ENCODE measurements at places on chromosomes 1 and 21.

DNA sequence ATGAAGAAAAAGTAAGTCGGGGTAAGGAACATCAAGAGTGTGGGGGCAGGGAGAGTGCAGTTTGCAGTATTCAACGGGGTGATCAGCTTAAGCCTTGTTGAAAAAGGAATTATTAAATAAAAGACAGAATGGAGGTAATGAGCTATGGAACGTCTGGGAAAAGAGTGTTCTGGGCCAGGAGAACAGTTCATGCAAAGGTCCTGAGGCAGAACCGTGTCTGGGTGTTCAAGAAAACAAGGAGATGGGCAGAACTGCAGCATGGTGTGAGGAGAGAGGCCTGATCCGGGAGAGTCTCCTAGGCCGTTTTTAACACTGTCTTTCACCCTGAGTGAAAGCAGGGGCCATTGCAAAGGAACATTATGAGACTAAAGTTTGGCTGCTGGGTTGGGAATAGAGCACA is 20.2 kb downstream of the OVGP1 start:
- H3K27me3 ChIP-seq: peaks cover 19% of the 10 kb centered on the region
- H3K36me3 ChIP-seq: no peaks in the 10 kb centered on the region
- H3K4me3 ChIP-seq: no peak overlapping the region
- DNase-seq: no peak
- H3K27ac ChIP-seq: no peak overlapping the region
- peaks cover 20% of the 10 kb centered on the region for H3K4me1 ChIP-seq

- no peaks in the 10 kb centered on the region for H3K36me3 ChIP-seq
- H3K4me3 ChIP-seq: no peak overlapping the region
- H3K27ac ChIP-seq: no peak overlapping the region
- no peaks in the 10 kb centered on the region for H3K27me3 ChIP-seq
- DNase-seq: no peak
Measured at GRCh38 chr1:113677250-113678158, 81.8 kb downstream of the PHTF1 start.

GRCh38 chr1:37755951-37756560 is 8.9 kb downstream of the EPHA10 start:
- peaks cover 24% of the 10 kb centered on the region for H3K27me3 ChIP-seq
- H3K4me3 ChIP-seq: no peak overlapping the region
- no peak overlapping the region for H3K27ac ChIP-seq
- no peaks in the 10 kb centered on the region for H3K36me3 ChIP-seq
- no peak for DNase-seq
- peaks cover 7% of the 10 kb centered on the region for H3K4me1 ChIP-seq

DNA sequence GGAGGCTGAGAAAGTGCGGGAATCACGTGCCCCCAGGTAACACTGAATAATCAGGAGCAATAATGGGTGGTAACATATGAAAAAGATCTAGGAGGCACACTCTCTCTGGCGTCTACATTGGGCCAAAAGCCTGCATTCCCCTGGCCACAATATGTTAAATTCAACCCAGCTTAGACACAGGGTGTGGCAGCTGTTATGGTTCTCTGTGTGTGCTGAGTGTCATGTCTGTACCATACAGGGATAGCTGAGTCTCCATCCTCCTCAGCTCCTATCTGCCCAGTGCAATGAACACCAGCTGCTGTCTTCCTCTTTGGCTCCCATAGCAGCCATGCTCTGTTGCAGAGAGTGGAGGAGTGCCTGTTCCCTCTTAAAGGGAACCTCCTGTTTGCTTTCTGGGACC is 14.3 kb downstream of the S100A11 start:
- no peak overlapping the region for H3K4me3 ChIP-seq
- peaks cover 2% of the 10 kb centered on the region for H3K27me3 ChIP-seq
- no peak for DNase-seq

GRCh38 chr1:150552128-150552910 is 3.1 kb downstream of the ADAMTSL4 start:
- H3K27ac ChIP-seq: peak overlapping the region; percentile 32
- H3K4me3 ChIP-seq: no peak overlapping the region
- peak; percentile 41 for DNase-seq
- peaks cover 24% of the 10 kb centered on the region for H3K4me1 ChIP-seq

- no peaks in the 10 kb centered on the region for H3K36me3 ChIP-seq
- H3K4me3 ChIP-seq: no peak overlapping the region
- H3K4me1 ChIP-seq: no peaks in the 10 kb centered on the region
- DNase-seq: no peak
- H3K27me3 ChIP-seq: peaks cover 12% of the 10 kb centered on the region
- H3K27ac ChIP-seq: no peak overlapping the region
Measured at GRCh38 chr21:31457675-31458074, 113.6 kb upstream of the TIAM1 start.

DNA sequence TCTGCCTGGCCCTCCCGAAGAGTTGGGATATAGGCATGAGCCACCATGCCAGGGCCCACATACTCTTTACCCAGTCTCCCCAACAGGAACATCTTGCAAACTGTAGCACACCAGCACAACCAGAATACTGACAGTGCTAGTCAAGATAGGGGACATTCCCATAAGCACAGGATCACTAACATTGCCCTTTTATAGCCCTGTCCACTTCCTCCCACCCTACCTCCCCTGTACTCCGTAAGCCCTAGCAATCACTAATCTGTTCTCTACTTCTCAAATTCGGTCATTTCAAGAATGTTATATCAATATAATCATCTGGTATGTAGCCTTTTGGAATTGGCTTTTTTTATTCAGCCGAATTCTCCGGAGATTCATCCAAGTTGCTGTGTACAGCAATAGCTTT is 5.9 kb downstream of the SDHB start:
- peaks cover 22% of the 10 kb centered on the region for H3K36me3 ChIP-seq
- no peak overlapping the region for H3K27ac ChIP-seq
- H3K4me1 ChIP-seq: peaks cover 32% of the 10 kb centered on the region
- DNase-seq: no peak
- H3K27me3 ChIP-seq: no peaks in the 10 kb centered on the region

DNA sequence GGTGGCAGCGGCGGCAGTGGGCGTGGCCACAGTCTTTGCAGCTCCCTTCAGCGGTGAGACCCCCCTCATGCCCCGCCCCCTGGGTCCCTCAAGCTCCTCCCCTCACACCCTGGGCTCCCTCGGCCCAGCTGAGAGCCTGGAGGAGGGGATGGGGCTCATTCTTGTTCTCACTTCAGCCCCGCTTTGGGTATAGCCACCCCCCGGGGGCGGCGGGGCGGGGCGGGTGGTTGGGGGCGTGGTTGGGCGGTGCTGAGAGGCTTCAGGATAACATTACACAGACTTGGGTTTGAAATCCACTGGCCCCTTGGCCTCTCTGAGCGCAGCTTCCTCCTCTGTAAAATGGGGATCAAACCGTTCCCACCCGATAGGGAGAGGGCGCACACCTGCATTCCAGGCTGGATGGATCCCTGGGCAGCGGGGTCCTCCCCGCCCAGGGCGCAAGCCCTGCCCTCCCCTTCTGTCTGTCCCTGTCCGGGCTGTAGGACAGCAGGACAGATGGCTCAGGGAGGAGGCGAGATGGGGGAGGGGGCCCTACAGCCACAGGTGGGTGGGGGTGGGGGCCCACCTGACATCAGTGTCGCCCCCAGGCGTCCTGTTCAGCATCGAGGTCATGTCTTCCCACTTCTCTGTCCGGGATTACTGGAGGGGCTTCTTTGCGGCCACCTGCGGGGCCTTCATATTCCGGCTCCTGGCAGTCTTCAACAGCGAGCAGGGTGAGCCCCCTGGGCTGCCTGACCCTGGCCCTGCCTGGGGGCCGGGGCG is 5.1 kb downstream of the CLCNKA start:
- H3K4me3 ChIP-seq: no peak overlapping the region
- H3K27me3 ChIP-seq: peaks cover 12% of the 10 kb centered on the region
- DNase-seq: no peak
- H3K27ac ChIP-seq: no peak overlapping the region
- no peaks in the 10 kb centered on the region for H3K36me3 ChIP-seq

GRCh38 chr1:2981388-2981787 is 39.9 kb upstream of the ACTRT2 start:
- DNase-seq: no peak
- H3K36me3 ChIP-seq: no peaks in the 10 kb centered on the region
- H3K27ac ChIP-seq: no peak overlapping the region
- H3K4me3 ChIP-seq: no peak overlapping the region
- no peaks in the 10 kb centered on the region for H3K27me3 ChIP-seq

DNA sequence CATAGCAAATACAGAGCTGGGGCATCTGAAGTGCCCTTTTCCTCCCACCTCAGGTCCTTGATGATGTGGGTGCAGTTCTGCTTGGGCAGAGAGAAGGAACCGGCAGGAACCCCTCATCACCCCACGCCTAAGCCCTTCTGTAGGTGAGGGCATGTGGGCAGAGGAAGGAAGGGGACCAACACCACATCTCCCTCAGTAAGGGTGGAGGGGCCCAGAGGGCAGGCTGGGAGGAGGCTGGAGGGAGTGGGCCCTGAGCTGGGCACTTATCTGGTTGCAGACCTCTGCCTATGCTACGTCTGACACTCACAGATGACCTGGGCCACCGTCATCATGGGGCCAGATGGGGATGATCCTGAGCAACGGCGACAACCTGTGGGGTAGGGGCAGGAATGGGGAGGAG is 11.0 kb downstream of the ZNF687 start:
- DNase-seq: no peak
- H3K27me3 ChIP-seq: no peaks in the 10 kb centered on the region
- peaks cover 6% of the 10 kb centered on the region for H3K4me1 ChIP-seq
- no peak overlapping the region for H3K4me3 ChIP-seq

DNA sequence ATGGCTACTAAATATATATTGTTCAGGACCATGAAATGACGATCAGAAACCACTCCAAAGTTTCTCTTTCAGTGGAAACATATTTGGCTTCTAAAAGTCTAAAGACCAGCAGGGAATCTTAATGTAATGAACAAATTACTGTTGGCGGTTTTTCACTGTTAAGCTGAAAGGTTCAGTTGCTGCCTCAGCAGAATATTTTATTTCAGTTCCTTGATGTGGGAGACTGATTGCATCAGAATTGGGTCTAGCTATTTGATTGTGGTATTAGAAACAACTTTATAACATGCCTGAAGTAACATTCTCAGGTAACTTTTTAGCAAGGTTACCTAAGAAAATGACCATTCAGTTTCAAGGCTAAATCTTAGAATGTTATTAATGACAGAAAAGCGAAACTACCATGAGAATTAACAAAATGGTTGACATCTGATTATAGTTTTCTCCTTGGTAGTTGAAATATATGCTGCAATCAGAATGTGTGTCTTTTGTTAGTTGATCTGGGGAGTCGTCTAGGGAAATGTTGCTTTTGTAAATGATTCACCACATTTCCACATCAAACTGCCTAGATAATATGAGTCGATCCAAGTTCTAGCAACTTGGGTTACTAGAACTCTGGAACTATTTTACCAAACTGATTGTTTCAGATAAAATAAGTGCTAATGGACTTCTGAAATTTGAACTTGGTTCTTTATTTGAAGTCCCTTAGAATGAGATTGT is 200.4 kb downstream of the HMCN1 start:
- H3K27me3 ChIP-seq: no peaks in the 10 kb centered on the region
- no peak overlapping the region for H3K27ac ChIP-seq
- no peak for DNase-seq
- no peaks in the 10 kb centered on the region for H3K4me1 ChIP-seq
- no peak overlapping the region for H3K4me3 ChIP-seq
- H3K36me3 ChIP-seq: no peaks in the 10 kb centered on the region

DNA sequence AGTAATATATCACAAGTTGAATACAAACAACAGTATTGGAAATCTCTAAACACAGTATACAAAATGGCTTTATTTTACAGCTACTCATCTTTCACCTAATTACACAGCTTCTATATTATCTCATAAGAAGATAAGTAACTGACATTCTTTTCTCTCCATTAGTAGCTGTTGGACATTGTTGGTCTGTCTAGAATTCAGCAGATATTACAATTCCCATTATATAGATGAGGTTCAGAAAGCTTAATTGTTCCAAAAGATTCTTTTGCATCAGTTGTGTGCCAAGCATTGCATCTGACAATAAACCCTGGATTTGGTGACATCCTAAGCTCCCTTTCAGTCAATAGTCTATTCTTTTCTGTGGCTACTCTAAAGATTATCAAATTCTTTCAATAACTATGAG is 187.0 kb downstream of the NTMT2 start:
- DNase-seq: no peak
- no peak overlapping the region for H3K4me3 ChIP-seq
- no peaks in the 10 kb centered on the region for H3K36me3 ChIP-seq
- H3K4me1 ChIP-seq: no peaks in the 10 kb centered on the region
- no peak overlapping the region for H3K27ac ChIP-seq

DNA sequence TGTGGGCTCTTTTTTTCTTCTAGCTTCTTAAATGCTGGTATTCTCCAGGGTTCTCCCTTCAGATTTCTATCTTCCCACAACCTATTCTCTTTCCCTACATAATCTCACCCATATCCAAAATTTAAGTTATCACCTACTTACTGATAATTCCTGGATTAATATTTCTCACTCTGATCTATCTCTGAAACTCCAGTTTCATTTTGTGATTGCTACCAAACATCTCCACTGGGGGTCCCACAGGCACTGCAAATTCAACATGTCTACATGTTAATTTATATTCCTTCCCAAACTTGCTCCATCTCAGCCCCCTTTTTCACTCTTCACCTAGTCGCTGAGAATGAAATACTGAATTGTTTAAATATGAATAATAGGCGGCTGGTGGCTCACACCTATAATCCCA is 9.9 kb upstream of the C1orf141 start:
- peak overlapping the region; percentile 22 for H3K27ac ChIP-seq
- H3K4me1 ChIP-seq: peaks cover 32% of the 10 kb centered on the region
- H3K4me3 ChIP-seq: no peak overlapping the region
- peaks cover 3% of the 10 kb centered on the region for H3K27me3 ChIP-seq
- no peak for DNase-seq

DNA sequence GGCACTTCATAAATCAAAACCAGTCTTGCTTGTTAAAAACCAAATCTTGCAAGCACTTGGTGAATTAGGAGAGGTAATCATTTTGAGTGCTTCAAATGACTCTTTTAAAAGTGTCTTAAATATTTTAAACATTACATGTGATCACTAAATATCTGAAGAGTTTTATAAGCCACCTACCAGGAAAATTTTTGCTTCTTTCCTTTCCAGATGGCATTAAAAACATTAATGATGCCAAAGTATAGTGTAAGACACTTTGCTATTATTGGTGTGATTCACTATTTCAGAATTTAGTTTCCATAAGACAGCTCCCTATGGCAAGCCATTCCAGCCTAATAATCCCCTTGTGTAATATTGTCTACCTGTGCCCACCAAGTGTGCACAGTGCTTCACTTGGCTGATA is 548.8 kb upstream of the ADAMTS5 start:
- DNase-seq: no peak
- no peak overlapping the region for H3K4me3 ChIP-seq
- no peak overlapping the region for H3K27ac ChIP-seq
- no peaks in the 10 kb centered on the region for H3K27me3 ChIP-seq
- no peaks in the 10 kb centered on the region for H3K4me1 ChIP-seq

Measured in activated CD8-positive, alpha-beta memory T cell treated with anti-CD3 and anti-CD28 coated beads, Interleukin-2, amount 10 ng/mL, durations not matched to agents 7 days and 5 days (primary cell).